Endothelial cell (in vitro differentiated cells): ENCODE measurements at places on chromosomes 1 and 21. TPM values are rescaled to one million over a fixed set of nuclear protein-coding genes. Genes with fewer than 3 reads are reported as not detected.
A peak's percentile ranks its signal among the peaks of the same experiment; 100 is the strongest.

DNA sequence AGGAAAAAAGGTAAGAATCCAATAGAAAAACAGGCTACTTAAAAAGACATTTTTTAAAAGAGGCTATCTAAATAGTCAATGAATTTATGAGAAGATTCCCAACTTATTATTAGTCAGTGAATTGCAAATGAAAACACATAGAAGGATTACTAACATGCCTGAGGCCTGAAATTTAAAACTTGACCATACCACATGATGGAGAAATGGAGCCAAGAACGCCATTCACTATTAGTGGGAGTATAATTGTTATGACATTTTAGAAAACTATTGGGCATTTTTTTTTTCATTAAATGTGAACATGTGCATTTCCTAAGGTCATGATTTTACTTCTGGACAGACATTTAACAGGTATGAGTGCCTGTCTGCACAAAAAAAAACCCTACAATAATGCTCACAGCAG, 24.8 kb upstream of the OR2B11 start:
- DNase-seq: no peak

GRCh38 chr1:91885716-91886506, at the start of gene TGFBR3:
TGFBR3 (minus strand) TSS chr1:91886151; CDS start chr1:91861531, 24,620 bp downstream.
- peak; percentile 85 for DNase-seq

AMY1A gene
- not detected for total RNA-seq

GRCh38 chr1:228510803-228511413, 23.7 kb downstream of the RNF187 start:
- DNase-seq: no peak

OR2M5 gene
- total RNA-seq: not detected

ATP1A2 gene
- 0.49 TPM for total RNA-seq

DNA sequence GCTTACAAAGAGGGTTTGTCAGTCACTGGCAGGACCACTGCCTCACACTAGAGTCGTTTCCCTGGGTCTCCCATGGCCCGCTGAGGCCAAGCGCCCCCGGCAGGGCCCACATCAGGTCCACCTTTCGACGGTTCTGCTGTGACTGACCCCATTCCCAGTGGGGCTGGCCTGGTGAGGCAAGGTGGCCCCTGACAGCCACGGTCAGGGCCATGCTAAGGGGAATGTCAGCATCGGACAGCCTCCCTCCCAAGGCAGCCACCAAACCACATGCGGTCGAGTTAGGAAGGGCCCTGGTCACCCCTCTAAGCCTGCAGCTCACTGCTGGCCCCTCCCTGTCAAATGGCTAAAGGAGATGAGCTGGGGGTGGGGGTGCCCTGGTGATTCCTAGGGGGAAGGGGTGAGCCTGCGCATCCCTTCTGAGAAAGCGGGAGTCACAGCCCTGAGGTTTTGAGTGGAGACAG, 2.9 kb upstream of the KIF17 start:
- peak; percentile 2 for DNase-seq

GRCh38 chr1:17141441-17142197, 22.4 kb upstream of the PADI2 start:
- DNase-seq: no peak

GRCh38 chr1:178057141-178057765, 36.7 kb upstream of the RASAL2 start:
- DNase-seq: no peak

DNA sequence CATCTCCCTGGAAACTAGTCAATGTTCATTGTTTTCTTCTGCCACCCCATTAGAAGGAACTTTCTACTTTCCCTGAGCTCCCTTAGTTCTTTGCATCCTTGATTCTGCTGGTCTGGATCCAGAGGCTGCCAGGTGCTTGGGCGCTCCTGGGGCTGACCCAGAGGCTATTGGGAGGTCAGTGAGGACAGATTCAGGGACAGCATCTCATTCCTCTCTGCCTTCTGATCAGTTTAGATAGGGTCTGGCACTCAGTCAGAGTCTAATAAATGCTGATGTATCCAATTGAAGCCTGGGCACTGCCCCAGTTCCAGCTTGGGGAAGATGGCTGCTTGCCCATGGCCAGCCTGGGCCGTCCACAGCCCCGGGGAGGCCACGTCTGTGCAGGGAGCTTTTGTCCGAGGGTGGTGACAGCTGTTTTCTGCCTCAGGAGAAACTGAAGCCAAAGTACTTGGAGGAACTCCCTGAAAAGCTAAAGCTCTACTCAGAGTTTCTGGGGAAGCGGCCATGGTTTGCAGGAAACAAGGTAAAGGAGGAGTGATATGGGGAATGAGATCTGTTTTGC, 2.3 kb downstream of the GSTM1 start:
- no peak for DNase-seq

DNA sequence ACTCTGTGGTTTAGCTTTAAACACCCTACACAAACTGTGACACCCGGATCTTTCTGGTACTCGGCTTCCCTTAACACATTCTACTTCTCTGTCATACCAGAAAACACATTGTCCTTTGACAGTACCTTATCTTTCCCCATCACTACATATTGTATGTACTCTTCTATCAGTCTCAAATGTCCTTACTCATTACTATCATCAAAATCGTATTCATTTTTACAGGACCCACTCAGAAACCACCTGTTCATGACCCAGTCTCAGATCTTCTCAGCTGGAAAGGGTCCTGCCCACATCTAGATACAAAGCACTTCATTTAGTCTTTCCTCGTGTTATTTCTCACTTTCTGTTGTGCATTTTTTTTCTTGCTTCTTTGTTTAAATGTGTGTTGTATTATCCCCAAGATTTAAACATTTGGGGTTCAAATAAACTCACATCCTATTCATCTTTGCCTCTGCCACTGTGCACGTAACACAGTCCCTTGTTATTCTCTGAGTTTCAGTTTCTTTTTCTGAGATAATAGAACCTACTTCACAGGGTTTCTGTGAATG, 27.7 kb downstream of the CD34 start:
- no peak for DNase-seq

- DNase-seq: no peak
Measured at GRCh38 chr1:183520379-183520778, 48.1 kb downstream of the SMG7 start.

SOX13 gene
- 107 TPM for total RNA-seq

GRCh38 chr1:167342846-167343245, 122.2 kb downstream of the POU2F1 start:
- no peak for DNase-seq

GRCh38 chr1:23341931-23342692, 2.0 kb downstream of the HNRNPR start:
- no peak for DNase-seq

DNA sequence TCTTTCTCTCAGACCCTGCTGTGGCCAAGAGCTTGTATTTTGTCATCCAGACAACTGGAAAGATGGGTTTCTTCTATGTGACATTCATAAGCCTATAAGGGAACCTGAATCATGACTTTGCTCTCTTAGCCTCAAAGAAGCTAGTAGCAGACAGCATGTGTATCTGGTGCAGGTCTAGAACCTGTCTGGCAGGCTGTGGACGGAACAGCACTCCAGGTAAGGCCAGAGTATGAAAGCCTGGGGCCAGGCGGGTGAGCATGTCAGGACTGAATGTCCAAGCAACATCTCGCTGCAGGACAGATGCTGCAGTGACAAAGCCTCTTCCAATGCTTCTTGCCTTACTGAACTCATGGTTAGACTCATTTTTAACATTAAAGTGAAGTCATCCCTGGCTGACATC, 32.8 kb downstream of the AKNAD1 start:
- DNase-seq: no peak

DNA sequence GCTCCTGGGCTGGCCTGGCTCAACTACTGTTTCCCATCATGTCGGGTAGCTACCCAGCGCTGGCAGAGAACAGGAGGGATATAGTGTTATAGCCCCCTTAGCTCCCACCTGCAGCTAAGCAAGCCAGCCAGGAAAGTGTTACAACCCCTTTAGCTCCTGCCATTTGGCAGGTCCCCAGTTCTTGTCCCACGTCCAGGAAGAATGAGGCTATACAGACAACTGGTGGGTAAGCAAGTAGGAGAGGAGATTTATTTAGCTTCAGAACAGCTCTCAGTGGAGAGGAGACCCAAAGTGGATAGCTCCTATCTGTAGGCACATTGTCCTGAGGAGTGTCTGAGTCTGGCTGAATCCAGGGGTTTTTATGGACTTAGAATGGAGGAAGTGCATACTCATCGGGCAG, 741.1 kb upstream of the B3GALT2 start:
- no peak for DNase-seq

DNA sequence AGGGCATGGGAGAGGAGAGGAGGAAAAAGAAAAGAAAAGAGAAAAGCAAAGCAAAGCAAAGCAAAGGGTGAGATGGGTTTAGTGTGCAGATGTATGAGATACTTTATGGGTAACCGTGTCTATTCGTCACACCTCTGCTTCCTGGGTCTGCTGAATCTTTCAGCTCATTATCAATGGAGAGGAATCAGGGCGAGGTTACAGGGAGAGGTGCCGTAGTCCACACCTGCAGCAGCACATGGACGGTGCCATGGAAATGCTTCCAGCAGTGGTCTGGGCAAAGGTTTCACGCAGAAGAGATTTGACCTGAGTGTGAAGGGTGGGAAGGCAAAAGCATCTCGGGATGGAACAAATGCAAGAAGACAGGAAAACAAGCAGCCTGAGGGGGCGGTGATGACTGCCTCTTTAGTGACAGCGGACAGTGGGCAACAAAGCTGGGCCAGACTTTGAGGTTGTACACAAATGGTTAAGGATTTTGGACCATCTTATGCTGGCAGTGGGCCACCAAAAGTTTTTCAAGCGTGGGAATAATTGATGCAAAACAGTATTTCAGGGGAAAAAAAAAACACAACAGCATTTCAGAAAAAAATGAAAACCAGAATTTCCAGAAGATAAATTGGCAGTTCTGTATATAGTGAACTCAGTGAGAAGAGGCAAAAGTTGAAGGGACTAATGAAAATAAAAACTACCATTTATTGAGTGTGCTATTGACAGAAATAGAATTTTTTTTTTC, 19.5 kb upstream of the SRP9 start:
- no peak for DNase-seq

GRCh38 chr1:192797891-192798290, 10.9 kb upstream of the RGS2 start:
- no peak for DNase-seq

GRCh38 chr1:175757381-175758015, 14.1 kb upstream of the TNR start:
- peak; percentile 78 for DNase-seq

DNA sequence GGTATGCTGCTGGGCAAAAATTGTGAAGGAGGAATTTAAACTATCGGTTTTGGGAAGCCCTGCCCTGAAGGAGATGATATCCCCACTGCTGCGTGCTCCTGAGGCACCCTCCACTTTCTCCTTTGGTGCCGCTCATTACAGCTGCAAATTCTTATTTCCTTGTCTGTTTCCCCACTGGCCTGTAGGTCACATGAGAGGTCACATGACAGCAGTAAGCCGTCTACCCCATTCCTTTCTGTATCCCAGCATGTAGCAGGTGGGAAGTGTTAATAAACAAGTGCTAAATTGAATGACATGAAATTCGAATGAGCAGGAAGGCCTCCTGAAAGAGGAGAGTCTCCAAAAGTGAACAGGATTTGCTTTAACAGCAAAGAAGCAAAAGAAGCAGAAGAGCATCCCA, 58.7 kb downstream of the GRIK3 start:
- DNase-seq: no peak

- DNase-seq: no peak
Measured at GRCh38 chr1:152182944-152183361, 23.9 kb upstream of the RPTN start.

GRCh38 chr1:193310564-193310963, 124.2 kb upstream of the B3GALT2 start:
- no peak for DNase-seq

ADGRL4 gene
- total RNA-seq: 198 TPM

- DNase-seq: peak; percentile 45
Measured at GRCh38 chr1:171188388-171189266, 3.5 kb downstream of the FMO2 start.

DNA sequence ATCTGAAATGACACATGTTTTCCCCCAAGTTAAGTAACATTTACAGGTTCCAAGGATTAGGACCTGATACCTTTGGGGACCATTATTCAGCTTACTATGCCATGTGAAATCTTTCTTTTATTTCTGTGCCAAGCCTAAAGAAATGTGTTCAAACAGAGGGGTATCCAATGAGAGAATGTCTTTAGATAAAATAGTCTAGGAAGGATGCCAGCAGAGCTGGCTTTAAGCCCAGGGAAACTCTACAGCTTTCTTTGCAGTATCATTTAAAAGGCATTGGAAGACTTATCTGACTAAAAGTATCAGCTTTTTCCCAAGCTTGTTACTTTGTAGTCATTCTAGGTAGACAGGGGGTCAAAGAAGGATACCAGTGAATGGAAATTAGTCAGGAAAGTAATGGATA, 860.4 kb downstream of the PLA2G4A start:
- DNase-seq: no peak
